ENCODE measurements at places on chromosomes 16 and 17.

- DNase-seq, result peak; percentile 60
Measured at GRCh38 chr17:62653002-62653825, 25.7 kb downstream of the MRC2 start.

- DNase-seq, result no peak
Measured at GRCh38 chr16:68086336-68086841, 1.2 kb downstream of the NFATC3 start.

GRCh38 chr17:2170023-2170422 lies 115.1 kb downstream of the HIC1 start:
- no peak for DNase-seq

DNA sequence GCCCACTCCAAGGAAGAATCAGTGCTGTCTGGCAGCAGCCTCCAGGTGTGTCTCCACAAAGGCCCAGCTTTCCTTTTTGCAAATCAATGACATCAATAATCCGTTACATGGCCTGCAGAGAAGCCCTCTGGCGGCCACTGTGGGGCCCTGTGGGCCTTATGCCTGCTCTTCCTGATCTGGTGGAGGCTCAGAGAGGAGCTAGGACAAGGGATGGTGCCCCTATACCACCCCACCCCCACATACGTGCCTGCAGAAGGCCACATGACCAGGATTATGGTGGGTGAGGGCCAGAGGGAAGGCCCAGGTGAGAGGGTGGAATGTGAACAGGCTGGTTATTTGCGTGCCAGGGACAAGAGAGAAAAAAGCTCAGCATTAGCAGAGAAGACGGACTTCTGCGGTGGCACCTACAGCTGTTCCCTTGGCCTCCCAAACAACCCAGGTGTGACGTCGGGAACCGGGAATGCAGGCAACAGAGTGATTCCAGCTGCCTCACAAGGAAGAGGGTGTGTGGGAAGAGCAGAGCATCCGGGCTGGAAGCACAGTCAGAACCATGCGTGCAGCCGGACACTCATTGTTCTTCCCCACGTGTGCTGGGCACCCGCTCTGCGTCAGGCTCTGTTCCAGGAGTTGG lies 22.5 kb downstream of the EIF4A3 start:
- DNase-seq, result no peak

- DNase-seq, result no peak
Measured at GRCh38 chr17:66429680-66430079, 127.3 kb downstream of the PRKCA start.

DNA sequence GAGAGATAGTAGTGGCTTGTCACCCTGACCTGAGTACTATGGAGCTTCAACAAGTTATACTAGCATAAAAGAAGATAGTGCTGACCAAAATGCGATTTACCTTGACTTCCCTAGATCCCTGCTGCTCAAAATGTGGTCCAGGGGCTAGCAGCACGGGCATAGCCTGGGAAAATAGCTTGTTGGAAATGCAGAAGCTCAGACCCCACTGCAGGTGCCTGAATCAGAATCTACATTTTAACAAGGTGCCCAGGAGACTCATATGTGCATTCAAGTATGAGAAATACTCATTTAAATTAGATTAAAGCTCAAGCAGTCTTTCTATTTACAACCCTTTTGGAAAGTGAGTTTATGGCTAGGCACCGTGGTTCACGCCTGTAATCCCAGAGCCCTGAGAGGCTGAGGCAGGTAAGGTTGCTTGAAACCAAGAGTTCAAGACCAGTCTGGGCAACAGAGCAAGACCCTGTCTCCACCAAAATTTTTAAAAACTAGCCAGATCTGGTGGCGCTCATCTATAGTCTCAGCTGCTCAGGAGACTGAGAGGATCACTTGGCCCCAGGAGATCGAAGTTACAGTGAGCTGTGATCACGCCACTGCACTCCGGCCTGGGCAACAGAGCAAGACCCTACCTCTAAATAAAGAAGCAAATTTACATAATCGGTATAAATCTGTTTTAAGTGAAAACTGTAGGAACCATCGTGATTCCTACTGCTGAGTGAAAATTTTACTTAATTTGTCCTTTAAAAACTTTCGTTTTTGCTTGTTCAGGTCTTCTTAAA lies 7.3 kb downstream of the APOH start:
- DNase-seq, result no peak

DNA sequence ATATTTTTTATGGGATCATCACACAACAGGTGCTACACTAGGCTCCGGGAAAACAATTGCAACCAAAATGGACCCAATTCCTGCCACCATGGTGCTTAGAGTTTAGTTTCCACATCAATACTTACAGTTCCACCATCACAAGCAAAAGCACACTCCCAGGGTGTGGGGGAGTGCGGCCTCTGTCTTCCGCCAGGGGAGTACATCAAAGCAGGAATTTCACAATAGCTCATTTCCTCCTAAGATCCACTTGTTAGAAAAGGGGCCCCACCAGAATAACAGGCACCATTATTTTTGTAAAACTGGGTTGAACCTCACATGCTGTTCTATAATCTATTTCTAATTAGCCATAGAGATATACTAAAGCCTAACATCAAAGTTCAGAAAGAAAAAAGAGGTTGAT lies 44.3 kb upstream of the PSMD7 start:
- DNase-seq, result no peak
